HFFc6 (cell line): ENCODE measurements at places on chromosomes 1 and 21.

- no peak overlapping the region for H3K4me3 ChIP-seq
- peaks cover 4% of the 10 kb centered on the region for H3K27me3 ChIP-seq
- peaks cover 25% of the 10 kb centered on the region for H3K4me1 ChIP-seq
- no peak overlapping the region for H3K27ac ChIP-seq
Measured at GRCh38 chr1:171139890-171140289, 45.2 kb upstream of the FMO2 start.

- peak; percentile 45 for DNase-seq
- H3K27me3 ChIP-seq = no peaks in the 10 kb centered on the region
- peak overlapping the region; percentile 85 for H3K27ac ChIP-seq
- 0 out of 2 replicates have a peak overlapping the region, but pooled peaks have one; percentile 4 for H3K4me3 ChIP-seq
- H3K36me3 ChIP-seq = no peaks in the 10 kb centered on the region; the same call in 1 of the 2 replicates
- peaks cover 48% of the 10 kb centered on the region for H3K4me1 ChIP-seq
Measured at GRCh38 chr1:40394491-40395172, 21.1 kb downstream of the SMAP2 start.

GRCh38 chr1:176837708-176838107 lies 326.8 kb downstream of the ASTN1 start:
- no peak overlapping the region for H3K4me3 ChIP-seq
- H3K27ac ChIP-seq = no peak overlapping the region

- no peak overlapping the region for H3K27ac ChIP-seq
- H3K27me3 ChIP-seq = peaks cover 23% of the 10 kb centered on the region
- H3K4me3 ChIP-seq = no peak overlapping the region
- H3K4me1 ChIP-seq = no peaks in the 10 kb centered on the region
- no peaks in the 10 kb centered on the region for H3K36me3 ChIP-seq
Measured at GRCh38 chr21:45943630-45944540, 37.7 kb upstream of the COL6A1 start.
